ENCODE measurements at places on chromosomes 2 and 18.

GRCh38 chr18:50573679-50574078, 13.8 kb downstream of the MAPK4 start:
- no peak for DNase-seq

GRCh38 chr2:193712912-193713311, 1518.2 kb upstream of the TMEFF2 start:
- no peak for DNase-seq

DNA sequence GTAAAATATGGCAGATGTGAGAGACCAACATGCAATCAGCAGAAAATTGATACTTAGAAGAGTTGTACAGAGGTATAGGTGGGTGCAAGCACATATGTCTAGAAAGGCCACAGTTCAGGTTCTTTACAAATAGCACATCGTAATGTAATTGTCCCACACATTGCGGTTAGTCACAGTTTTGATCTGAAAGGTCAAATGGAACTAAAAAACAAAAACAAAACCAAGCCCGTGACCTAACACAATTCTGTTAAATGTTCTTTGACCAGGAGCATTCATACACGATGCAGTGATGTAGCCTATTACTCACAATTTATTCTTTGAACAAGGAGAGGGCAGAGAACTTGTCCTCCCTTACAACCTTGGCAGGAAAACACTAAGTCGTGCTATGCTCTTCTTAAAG, 108.9 kb upstream of the MAP4K3 start:
- no peak for DNase-seq

DNA sequence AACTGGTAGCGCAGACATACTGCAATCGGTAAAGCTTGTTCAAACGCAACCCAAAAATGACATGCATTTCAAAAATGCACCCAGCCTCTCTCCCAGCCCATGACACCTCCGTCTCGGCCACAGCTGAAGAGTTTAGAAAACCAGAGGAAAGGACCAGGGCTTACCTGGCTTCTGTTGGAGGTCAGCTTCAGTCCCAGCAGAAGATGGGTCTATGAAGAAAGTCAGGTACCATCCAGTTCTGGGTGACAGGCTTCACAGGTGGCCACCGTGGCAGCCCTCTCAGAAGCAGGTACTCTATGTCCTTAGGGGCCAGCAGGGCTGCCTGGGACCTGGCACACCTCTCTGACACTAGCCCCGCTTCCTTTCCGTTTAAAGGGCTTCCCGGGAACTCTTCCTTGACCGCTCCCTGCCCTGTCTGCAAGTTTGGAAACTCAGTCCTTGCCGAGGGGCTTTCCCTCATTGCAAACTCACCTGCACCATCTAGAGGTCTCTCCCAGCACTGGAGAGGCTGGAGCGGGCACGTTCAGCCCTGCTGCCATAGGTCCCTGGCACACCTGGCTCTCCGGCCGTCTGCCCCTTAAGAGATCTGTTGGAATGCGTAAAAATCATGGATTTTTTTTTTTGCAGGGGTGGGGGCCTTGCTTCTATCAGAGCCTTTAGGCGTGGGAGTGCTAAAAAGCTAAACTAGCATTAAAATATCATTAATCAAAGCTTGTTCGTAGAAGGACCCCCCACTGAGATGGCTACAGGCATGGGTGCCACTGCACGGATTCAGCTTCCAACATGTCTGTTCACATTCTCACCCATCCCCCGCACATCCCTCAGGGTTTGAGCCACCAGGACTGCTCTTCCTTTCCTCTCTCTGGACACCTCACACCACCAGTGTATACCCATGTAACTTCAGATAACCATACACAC, at the start of gene EDAR:
Gene EDAR (minus strand): TSS at position 425 of the 918 bp plus-strand sequence. CDS start 58,206 bp downstream, outside the sequence.
- DNase-seq, result no peak

GRCh38 chr18:3671176-3671575, 221.2 kb downstream of the TGIF1 start:
- no peak for DNase-seq

- DNase-seq, result no peak
Measured at GRCh38 chr18:59228351-59228750, 8.4 kb downstream of the GRP start.

- DNase-seq, result no peak
Measured at GRCh38 chr2:142467321-142467720, 336.5 kb upstream of the LRP1B start.

DNA sequence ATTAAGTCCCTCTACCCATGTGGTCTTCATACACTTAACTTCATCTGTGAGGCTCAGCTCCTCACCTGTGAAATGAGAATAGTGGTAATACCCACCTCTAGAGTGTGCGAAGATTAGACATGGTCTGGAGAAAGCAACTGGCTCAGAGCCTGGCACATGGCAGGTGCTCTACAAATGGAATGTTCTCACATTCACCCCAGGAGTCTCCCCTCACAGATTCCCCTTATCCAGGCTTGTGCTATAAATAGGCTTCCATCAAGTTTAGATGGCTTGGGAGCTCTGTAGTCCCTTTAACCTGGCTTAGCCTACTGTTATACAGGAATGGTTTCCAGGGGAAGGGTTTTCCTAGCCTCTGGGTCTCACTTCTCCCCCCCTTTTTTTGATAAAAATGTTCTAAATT, 455.9 kb downstream of the RNF144A start:
- no peak for DNase-seq

- DNase-seq, result no peak
Measured at GRCh38 chr2:89842180-89842908, 1150.9 kb downstream of the RPIA start.

DNA sequence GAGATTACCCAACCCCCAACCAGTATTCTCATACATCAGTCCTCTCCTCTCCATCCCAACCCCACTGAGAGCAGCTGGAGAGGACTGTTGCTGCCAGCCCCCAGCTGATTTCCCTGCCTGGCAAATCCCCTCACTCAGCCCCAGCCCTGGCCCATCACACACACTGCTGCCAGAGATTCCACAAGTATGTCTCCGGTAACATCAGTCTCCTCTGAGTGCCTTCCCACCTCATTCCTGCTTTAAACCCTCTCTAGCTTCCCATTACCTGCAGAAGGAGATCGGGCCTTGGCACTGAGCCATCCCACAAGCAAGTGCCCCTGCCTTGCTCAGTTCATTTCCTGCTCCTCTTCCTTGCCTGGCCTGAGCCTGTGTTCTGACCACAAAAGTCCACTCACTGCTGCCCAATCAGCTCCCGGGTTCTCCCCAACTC, 50.6 kb upstream of the ZFP36L2 start:
- DNase-seq, result no peak

- no peak for DNase-seq
Measured at GRCh38 chr18:79318142-79318673, 77.5 kb upstream of the NFATC1 start.

DNA sequence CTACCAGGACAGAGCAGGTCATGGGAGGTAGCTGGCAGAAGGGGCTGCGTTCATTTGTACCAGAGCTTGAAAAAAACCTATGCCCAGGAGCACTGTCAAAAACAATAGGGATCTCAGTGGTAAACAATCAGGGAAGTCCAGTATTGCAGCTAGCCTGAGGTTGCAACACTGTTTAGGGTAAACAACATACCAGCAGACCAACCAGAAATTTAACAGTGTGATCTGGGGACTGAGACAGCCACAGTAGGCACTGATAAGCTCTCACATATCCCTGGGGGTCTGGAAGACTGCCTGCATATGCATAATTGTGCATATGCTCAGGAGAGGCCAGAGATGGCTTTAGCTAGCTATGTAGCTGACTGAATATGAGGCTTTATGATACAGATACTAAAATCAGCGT, 12.0 kb upstream of the ZCCHC2 start:
- no peak for DNase-seq

DNA sequence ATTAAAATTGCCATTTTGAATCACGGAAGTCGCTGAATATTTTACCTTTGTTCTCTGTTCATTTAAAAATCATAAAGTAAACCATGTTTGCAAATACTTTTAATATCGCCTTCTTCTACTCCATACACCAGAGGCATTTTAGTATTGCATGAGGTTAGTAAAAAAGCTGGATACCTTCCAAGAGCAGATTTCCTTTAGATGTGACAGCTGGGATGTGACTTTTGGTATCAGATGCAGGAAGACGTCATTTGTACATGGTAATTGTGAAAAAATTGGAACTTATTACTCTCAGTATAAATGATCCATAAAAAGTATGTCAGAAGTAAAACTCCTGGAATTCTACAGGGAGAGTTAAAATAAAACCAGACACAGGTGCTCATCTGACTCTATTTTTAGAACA, 89.5 kb downstream of the SLC4A10 start:
- no peak for DNase-seq

GRCh38 chr2:207135340-207135739, 30.4 kb downstream of the KLF7 start:
- DNase-seq, result no peak

GRCh38 chr2:189528617-189529016, 52.0 kb downstream of the SLC40A1 start:
- DNase-seq, result no peak

DNA sequence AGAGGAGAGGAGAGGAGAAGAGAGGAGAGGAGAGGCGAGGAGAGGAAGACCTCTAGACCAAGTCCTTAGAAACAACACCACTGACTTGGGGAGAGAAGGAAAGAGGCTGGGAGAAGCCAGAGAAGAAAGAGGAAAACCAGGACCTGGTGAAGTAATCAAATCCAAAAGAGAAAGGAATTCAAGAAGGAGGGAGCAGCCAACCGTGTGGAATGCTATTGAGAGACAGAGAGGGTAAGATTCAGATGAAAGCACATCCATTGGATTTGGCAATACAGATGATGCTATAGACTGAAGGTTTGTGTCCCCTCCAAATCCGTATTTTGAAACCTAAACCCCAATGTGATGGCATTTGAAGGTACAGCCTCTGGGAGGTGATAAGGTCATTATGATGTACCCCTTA, 50.7 kb downstream of the GALNT14 start:
- no peak for DNase-seq

GRCh38 chr2:11005032-11005431, 93.3 kb downstream of the KCNF1 start:
- no peak for DNase-seq

- peak; percentile 95 for DNase-seq
Measured at GRCh38 chr2:53104263-53104662, 663.3 kb upstream of the CHAC2 start.

- no peak for DNase-seq
Measured at GRCh38 chr18:67428805-67429204, 87.7 kb downstream of the DSEL start.

GRCh38 chr2:210197720-210198119, 26.5 kb upstream of the KANSL1L start:
- no peak for DNase-seq

GRCh38 chr18:13232086-13232917, 13.7 kb downstream of the LDLRAD4 start:
- DNase-seq, result no peak

DNA sequence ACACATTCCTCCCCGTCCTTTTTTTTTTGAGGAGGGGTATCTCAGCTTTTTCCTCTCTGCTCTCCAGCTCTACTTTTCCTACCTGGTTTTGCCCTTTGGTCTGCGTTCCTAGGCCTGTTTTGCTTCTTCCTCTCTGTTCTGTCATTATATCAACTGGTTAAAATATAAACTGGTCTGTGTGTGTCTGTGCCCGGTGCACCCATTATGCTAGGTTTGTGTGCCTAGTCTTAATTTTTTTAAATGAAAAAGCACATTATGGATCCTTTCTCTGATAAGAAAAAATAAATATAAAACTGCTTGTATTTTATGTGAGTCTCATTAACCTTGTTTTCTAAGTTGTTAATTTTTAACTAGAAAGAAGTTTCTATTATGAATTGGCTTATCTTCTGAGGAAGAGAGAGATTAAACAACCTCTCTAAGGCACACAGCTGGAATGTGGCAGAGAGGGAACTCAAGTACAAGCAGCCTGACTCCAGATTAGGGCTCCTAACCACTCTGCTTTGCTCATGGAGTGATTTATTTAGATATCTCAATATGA, 17.4 kb downstream of the SLC38A11 start:
- DNase-seq, result no peak

DNA sequence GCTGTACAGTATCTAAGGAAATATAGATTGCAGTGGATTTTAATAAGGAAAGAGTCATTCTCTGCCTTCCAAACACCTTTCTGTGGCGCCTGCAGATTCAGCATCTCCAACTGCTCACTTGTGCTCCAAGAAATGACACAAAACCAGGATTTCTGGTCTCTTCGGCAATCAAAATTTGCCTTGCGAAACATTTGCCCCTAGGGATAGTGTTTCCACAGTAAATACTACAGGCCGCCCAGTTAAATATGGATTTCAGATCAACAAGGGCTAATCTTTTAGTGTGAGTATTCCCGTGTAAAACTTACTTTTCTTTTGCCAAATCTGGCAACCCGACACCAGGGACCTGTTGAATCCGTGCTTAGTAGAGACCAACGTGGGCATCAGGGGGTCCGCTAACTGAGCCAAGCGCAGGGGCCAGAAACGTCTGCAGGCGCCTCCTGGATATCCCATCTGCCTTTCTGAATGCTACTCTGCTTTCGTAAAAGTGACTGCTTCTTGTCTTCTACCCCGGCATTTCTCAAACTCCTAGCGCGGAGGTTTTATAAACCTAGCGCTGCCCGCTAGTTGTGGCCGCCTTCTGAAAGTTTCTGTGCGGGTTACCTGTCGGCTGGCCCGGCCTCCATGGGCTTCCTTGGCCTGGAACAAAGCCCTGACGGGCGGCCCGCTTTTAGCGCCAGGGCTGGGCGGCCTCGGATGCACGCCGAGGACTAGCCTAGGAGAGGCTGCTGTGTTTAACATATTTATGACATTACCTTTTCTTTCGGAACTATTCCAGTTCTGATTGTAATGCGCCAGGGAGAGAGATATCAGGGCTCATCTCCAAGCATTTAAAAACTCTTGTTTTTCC, 2.5 kb downstream of the CYP1B1 start:
- no peak for DNase-seq

- DNase-seq, result no peak
Measured at GRCh38 chr2:187875261-187876141, 321.3 kb upstream of the TFPI start.

GRCh38 chr2:229620289-229620688, 94.1 kb downstream of the DNER start:
- DNase-seq, result no peak

DNA sequence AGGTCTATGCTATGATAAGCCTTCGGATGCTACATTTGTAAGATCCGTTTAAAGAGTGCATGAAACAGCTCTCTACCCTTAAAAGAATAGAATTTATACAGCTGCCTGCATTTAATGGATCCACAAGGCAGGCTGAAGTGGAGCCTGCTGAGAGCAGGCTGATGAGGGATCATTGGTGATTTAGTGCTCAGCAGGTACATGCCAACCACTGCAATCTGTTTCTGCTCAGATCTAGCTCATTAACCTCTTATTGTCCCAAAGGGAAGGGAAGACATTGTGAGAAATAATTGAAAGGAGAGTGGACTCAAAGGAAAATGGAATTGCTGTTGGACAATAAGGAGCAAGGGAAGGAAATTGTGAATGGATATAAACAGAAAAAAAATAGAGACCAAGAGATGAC, 822.6 kb downstream of the TRIB2 start:
- no peak for DNase-seq

- no peak for DNase-seq
Measured at GRCh38 chr2:25790074-25790790, 88.1 kb downstream of the ASXL2 start.

DNA sequence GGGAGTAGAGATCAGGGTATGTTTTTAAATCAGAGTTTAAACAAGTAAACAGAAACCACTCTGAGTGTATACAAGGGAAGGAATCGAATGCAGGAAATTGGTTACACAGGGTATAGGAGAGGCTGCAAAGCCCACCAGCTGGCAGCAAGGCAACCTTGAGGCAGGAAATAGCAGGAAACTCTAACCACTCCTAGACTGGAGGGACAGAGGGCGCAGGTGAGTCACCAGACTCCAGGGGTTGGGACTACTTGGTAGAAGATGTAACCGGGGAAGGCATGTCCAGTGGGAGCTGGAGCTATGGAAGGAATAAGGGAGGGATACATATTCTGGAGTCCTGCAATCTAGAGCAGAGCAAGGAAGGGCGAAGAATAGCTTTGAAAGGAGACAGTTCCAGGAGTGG, 152.3 kb downstream of the MEIS1 start:
- DNase-seq, result no peak

GRCh38 chr2:205217004-205217403, 465.3 kb upstream of the NRP2 start:
- DNase-seq, result no peak
